Suppressor macrophage treated with lipopolysaccharide for 4 hours (primary cell): ENCODE measurements at places on chromosomes 4 and X.
A peak's percentile ranks its signal among the peaks of the same experiment; 100 is the strongest.

DNA sequence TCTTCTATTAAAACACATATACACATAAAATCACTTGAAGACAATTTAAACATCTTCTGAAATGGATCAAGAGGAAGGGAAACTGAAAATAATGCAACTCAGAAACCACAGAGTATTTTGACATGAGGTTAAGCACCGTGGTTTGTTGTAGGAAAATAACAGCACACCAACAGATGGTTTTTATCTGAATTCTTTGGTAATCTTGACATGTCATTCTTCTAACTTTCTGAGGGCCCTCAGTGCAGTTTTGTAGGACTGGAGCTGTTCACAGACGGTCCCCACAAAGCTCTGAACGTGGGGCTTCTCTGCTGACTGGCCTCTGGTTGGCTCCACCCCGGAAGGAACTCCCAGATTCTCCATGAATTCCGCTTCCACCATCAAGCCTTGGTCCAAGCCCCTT is 16.0 kb upstream of the TLR8 start:
- DNase-seq, result peak; percentile 60

- no peak for DNase-seq
These were observed 2233.9 kb upstream of the TENM3 start for GRCh38 chr4:180009316-180009715.

- DNase-seq, result no peak
These were observed 245.8 kb downstream of the ARHGAP24 start for GRCh38 chr4:85720735-85721134.

GRCh38 chr4:156766846-156767245 is 204.8 kb downstream of the PDGFC start:
- no peak for DNase-seq

DNA sequence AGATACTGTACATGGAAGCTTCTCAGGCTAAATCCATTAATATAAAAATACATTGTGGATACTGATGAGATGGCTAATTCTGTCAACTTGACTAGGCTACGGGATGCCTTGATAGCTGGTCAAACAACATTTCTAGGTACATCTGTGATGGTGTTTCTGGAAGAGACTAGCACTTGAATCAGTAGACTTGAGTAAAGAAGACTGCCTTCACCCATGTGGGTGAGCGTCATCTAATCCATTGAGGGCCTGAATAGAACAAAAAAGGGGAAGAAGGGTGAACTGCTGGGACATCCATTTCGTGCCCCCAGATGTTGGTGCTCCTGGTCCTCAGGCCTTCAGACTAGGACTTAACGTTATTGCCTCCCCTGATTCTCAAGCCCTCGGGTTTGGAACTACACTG is 3.7 kb upstream of the SRP72 start:
- DNase-seq, result no peak

- no peak for DNase-seq
These were observed 71.3 kb downstream of the EVC2 start for GRCh38 chr4:5636766-5637670.

DNA sequence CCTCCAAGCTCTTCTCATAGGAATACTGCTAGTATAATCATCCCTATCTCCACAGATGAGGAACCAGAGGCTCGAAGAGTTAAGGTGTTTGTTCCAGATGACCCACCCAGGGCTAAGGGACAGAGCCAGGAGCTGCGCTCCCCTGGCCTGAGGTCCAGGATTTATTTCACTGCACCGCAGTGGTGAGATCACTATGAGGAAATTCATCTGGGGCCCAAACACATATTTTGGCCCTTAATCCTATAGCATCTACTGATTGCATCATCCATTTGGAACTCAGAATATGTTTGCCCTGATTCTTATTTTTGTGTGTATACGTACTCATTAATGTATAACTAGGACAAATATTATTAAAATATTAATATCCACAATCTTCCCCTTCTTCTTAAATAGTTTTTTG is 100.1 kb upstream of the RBPJ start:
- no peak for DNase-seq

DNA sequence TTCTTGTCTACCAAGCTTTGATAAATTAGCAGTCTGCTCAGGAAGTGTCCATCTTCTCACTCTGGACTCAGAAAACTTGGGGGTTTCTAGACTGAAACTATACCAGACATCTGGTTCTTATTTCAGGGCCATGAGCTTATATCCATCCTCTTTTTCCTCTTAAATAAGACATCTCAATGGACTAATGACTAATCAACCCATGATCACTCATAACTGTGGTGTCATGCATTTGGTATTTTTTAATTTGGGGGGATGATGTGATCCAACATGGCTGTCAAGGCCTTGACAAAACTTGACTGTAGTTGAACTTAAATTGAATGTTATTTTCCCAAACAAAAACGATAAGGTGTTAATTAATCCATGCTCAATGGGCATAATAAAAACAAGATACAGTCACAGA is 87.8 kb downstream of the GPRASP3 start:
- peak; percentile 1 for DNase-seq

DNA sequence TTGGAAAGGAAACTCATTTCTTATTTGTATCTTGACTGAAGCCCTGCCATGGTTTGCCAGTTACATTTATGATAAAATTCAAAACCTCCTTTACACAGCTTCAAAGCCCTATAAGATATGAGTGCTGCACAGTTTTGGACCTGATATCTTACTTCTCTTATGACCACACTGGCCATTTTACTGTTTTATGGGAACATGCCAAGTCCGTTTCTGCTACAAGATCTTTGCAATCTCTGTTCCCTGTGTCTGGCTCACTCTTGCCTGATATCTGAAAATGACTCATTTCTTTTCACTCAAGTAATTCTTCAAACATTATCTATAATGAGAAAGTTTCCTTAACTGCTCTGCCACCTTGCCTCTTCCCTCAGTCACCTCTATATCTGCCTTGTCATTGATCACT is 247.3 kb downstream of the SPOCK3 start:
- no peak for DNase-seq

DNA sequence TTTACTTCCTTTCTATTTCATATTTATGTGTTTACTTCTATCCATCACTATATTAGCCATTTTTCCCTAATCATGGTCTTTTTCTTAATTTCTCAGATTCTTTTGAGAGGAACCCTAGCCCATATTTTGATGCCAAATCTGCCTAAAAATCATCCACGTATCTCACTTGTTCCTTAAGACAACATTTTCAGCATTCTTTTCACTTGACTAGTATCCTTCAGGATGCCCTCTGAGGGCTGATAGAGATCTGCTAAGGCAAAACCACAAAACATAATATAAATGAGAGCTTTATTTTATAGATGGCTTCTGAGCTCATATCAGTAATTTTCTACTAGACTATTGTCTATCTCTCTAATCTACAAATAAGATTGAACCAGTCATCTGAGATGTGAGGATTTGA is 341.9 kb downstream of the GPM6A start:
- DNase-seq, result no peak

DNA sequence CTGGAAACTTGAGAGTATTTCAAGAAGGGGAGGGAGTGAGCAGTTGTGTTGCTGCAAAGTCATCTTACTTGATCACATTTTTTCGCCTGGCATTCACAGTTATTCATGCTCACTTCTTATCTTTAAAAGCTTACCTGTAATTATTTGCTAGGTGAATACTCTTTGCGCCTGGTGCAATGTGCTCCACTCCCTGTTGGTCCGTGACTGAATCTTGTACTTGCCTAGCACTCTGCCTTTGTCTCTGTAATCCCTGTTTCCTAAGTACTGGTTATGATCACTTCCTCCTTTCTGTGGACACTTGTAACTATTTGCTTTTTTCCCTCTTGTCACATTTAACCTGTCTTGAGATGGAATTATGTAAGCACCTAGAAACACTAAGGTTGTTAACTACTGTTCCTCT is 5.8 kb downstream of the BMP2K start:
- DNase-seq, result peak; percentile 41
